ENCODE measurements at places on chromosomes 4 and X. TPM values are rescaled to one million over a fixed set of nuclear protein-coding genes. Genes with fewer than 3 reads are reported as not detected.

Gene TBC1D19
- 8.5 TPM for total RNA-seq

Gene CT55
- not detected for total RNA-seq

Gene PGM2
- 36.7 TPM for total RNA-seq

Gene TCEAL2
- not detected for total RNA-seq

Gene RHOXF1
- total RNA-seq = not detected

Gene PWWP3B
- not detected for total RNA-seq

Gene HMX1
- total RNA-seq = not detected

Gene TMSB15A
- 0.75 TPM for total RNA-seq
